Activated T-cell treated with anti-CD3 and anti-CD28 coated beads, Interleukin-2, amount 50 U/mL, for 72 hours (primary cell): ENCODE measurements at places on chromosomes 1 and 21. TPM values are rescaled to one million over a fixed set of nuclear protein-coding genes. Genes with fewer than 3 reads are reported as not detected.

The LRRC71 gene
- total RNA-seq, result not detected

The TRIM45 gene
- 0.34 TPM for total RNA-seq

The PIGR gene
- total RNA-seq, result not detected

The RPTN gene
- not detected for total RNA-seq

The ZC3H11A gene
- 141 TPM for total RNA-seq

The ZBTB8OS gene
- total RNA-seq, result 77.4 TPM

The SEMA6C gene
- 1.9 TPM for total RNA-seq

The LRRC53 gene
- total RNA-seq, result not detected

The LEFTY1 gene
- not detected for total RNA-seq

The SPATA45 gene
- not detected for total RNA-seq

The PLA2G4A gene
- total RNA-seq, result 5.7 TPM

The TCP10L gene
- total RNA-seq, result 0.56 TPM

The LELP1 gene
- total RNA-seq, result not detected

The SAMSN1 gene
- total RNA-seq, result 69.1 TPM

The NGF gene
- not detected for total RNA-seq

The TTC24 gene
- total RNA-seq, result 17.4 TPM
